Urinary bladder (tissue), 4 donors: ENCODE measurements at places on chromosomes 6 and 20. TPM values are rescaled to one million over a fixed set of nuclear protein-coding genes. Genes with fewer than 3 reads are reported as not detected.
A peak's percentile ranks its signal among the peaks of the same experiment; 100 is the strongest.

CCM2L gene
- polyA plus RNA-seq: 9.3 TPM

GRCh38 chr6:32796848-32797776 lies 19.7 kb downstream of the HLA-DOB start:
- no peak for DNase-seq

GRCh38 chr6:72709431-72709830 lies 87.6 kb downstream of the KCNQ5 start:
- DNase-seq: no peak

DNA sequence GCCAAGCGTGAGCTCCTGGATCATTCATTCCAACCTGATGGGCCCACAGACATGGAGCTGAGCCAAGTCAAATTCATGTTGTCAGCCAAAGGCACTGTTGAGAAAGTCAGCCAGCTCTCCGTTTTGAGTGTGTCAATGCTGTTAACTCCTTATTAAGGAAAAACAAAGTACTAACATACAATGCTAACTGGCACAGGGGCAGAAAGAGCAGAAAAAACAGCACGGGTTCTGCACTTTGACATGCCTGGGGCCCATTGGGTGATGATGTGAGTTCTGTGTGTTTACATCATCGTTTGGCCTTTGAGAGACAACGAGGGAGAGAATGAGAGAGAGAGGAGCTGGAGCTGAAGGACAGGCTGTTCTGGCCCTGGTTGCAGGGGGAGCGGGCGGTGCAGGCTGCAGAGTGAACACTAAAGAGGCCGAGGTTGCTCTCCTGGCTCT lies 85.9 kb downstream of the SMOC2 start:
- DNase-seq: peak; percentile 49

- DNase-seq: no peak
Measured at GRCh38 chr20:58251979-58252591, 23.6 kb upstream of the ANKRD60 start.

GRCh38 chr6:98686008-98686601 lies 148.3 kb upstream of the POU3F2 start:
- DNase-seq: no peak

GRCh38 chr6:75334266-75335040 lies 49.9 kb upstream of the TMEM30A start:
- no peak for DNase-seq

DNA sequence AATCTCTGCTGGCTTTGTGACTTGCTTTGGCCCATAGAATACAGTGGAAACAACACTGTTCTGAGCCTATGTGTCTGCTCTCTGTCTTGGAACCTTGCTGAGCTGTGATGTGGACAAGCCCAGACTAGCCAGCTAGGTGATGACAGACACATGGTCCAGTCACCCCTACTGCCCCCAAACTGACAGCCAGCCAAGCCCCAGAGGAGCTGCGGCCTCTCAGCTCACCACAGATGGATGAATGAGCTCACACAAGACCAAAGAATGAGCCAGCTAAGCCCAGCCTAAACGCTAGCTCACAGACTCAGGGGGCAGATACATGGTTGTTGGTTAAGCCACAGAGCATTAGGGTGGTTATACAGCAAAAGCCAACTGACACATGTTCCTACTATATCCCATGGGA lies 4.1 kb downstream of the AARS2 start:
- DNase-seq: no peak
